ENCODE measurements at places on chromosomes 3 and 15. TPM values are rescaled to one million over a fixed set of nuclear protein-coding genes. Genes with fewer than 3 reads are reported as not detected.

Gene CCNDBP1
- total RNA-seq = 83.6 TPM

GRCh38 chr3:177601152-177601551 lies 403.9 kb upstream of the TBL1XR1 start:
- no peak overlapping the region for H3K27ac ChIP-seq
- H3K36me3 ChIP-seq = no peaks in the 10 kb centered on the region
- H3K27me3 ChIP-seq = no peaks in the 10 kb centered on the region
- H3K4me1 ChIP-seq = peaks cover 13% of the 10 kb centered on the region
- no peak overlapping the region for H3K4me3 ChIP-seq

- no peak overlapping the region for H3K4me3 ChIP-seq
- H3K4me1 ChIP-seq = no peaks in the 10 kb centered on the region
- H3K36me3 ChIP-seq = no peaks in the 10 kb centered on the region
Observed at GRCh38 chr15:86964271-86964670, 884.6 kb downstream of the AGBL1 start.

GRCh38 chr3:184443831-184444230 lies 64.0 kb downstream of the CHRD start:
- no peak overlapping the region for H3K4me3 ChIP-seq
- DNase-seq = no peak
- H3K27ac ChIP-seq = no peak overlapping the region
- no peaks in the 10 kb centered on the region for H3K36me3 ChIP-seq
- H3K27me3 ChIP-seq = no peaks in the 10 kb centered on the region

DNA sequence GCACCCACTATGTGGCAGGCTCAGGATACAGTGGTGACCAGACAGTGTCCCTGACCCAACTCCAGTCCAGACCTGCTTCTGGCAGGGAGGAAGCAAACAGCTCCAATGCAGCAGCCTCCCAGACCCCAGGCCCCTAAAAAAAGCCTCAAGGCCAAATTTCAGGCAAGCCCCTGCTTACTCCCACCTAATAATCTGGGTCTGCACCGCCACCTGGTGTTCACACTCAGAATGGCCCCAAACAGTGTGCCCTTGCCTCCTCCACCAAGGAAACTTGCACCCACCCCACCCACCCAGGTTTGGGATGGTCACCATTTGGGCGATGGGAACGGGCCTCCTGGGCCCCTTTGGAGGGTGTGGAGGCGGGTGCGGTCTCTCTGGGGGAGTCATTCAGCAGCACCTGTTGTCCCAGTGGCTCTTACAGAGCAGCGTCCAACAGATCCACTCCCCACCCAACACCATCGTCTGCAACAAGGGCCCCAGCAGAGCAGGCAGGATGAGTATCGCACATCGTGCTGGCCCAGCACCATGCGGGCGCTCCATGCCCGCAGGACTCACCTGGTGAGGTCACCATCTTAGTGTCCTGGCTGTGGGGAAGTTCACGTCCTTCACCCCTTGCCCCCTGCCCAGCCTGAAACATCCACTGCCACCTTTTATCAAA lies 17.3 kb downstream of the C3orf18 start:
- H3K4me3 ChIP-seq = no peak overlapping the region
- H3K27ac ChIP-seq = no peak overlapping the region
- H3K36me3 ChIP-seq = no peaks in the 10 kb centered on the region

Measured in testis (tissue), 5 donors.